Aorta (tissue), 5 donors: ENCODE measurements at places on chromosomes 11 and 22.
A peak's percentile ranks its signal among the peaks of the same experiment; 100 is the strongest.

GRCh38 chr11:85922367-85922766 lies 67.2 kb downstream of the CCDC83 start:
- no peak for DNase-seq

DNA sequence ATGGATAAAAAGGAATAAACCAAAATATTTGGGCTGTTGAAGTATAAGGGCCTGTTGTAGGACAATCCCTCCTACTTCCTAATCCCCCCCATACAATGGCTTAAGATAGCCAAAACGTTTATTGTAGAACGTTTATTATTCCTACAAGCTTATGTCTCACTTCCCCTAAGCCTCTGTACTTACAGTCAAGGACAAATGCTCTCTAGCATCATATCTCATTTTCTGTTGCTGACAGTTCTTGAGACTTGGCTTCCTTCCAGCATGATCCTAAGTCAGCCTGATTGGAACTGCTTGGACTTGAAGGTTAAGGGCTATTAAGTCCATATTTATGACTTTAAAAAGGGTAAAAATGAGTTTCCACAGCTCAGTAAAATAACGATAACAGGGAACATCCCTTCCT lies 8.8 kb downstream of the MISFA start:
- no peak for DNase-seq

DNA sequence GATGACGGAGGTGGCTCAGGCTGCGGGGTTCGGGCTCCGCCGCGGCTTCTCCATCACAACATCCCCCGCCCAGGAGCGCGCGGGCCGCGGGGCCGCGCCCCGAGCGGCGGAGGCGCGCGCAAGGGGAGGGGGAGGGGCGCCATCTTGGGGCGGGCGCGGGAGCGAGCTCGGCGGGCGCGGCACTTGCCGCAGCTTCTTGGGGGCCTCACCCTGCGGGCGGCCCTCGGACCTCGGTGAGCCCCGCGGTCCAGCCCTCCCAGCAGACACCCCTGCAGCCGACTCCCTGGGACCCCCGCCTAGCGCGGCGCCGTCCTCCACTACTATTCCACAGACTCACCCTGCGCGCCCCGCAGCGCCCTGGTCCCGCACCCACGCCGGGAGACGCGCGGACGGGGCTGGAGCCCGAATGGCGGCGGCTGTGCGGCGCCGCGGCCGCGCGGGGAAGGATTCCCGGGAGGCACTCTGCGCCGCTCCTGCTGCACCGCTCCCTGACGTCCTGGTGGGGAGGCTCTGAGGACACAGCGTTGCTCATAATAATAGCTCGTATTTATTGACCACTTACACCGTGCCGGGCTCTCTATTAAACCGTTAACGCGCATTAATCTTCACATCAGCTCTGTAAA lies at the start of gene APBB1:
Gene APBB1 (minus strand): TSS at position 86 of the 623 bp plus-strand sequence. CDS start 7,747 bp downstream, outside the sequence.
- peak; percentile 91 for DNase-seq

GRCh38 chr11:26188554-26188953 lies 143.4 kb upstream of the ANO3 start:
- DNase-seq = no peak

DNA sequence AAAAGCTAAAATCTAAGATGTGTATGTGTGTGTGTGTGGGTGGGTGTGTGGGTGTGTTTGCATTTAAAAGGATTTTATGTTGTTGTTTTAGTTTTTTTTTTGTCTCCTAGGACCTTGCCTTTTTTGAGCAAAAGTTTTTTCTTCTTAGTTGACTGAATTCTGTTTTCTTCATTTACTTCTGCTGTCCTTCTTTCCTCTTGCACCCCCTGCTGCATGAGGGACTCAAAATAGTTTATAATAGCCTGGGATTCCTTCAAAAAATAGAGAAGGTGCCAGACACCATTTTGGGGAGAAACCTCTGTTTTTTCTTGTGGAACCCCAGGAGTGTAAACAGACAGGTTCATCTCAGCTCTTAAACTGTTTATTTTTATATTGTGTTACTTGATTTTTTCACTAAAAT lies 817.7 kb downstream of the TBC1D22A start:
- no peak for DNase-seq

DNA sequence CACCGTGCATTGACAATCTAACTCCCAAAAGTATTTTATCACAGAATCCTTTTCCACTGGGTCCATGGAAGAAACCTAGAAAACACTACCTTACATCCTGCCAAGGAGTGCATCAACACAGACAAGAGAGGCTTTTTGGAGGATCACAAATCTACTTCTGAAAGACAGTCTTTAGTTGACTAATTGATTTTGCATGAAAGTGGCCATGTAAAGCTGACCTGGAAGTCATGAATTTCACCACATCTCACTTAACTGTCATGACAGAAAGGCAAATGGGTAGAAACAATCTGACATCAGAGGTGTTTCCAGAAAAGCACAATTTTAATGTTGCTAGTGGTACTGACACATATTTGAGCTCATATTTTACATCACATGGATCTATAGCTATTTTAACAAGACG lies 101.6 kb downstream of the FAM76B start:
- DNase-seq = no peak

DNA sequence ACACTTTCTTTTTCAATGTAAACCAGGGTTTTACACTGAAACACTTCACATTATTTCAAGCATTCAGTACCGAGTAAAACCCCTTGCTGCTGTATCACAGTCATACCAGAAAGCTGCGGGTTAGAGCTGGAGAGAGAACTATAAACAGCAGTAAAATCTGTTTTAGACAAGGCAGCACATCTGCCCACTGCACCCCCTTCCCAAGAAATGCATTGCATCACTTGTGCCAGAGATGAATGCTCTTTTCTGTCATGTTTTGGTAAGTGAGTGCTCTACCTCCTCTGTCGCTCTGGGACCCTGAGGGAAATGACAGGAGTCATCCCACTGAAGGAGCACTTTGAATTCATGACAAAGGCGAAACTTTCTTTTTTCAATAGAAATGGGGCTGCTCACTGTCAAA lies 107.2 kb downstream of the MAML2 start:
- no peak for DNase-seq

GRCh38 chr11:128624269-128625175 lies 37.2 kb upstream of the ETS1 start:
- DNase-seq = peak; percentile 46

- DNase-seq = no peak
Measured at GRCh38 chr22:36303874-36304273, 50.9 kb downstream of the APOL1 start.

- no peak for DNase-seq
Measured at GRCh38 chr11:129242855-129243254, 50.7 kb upstream of the ARHGAP32 start.

DNA sequence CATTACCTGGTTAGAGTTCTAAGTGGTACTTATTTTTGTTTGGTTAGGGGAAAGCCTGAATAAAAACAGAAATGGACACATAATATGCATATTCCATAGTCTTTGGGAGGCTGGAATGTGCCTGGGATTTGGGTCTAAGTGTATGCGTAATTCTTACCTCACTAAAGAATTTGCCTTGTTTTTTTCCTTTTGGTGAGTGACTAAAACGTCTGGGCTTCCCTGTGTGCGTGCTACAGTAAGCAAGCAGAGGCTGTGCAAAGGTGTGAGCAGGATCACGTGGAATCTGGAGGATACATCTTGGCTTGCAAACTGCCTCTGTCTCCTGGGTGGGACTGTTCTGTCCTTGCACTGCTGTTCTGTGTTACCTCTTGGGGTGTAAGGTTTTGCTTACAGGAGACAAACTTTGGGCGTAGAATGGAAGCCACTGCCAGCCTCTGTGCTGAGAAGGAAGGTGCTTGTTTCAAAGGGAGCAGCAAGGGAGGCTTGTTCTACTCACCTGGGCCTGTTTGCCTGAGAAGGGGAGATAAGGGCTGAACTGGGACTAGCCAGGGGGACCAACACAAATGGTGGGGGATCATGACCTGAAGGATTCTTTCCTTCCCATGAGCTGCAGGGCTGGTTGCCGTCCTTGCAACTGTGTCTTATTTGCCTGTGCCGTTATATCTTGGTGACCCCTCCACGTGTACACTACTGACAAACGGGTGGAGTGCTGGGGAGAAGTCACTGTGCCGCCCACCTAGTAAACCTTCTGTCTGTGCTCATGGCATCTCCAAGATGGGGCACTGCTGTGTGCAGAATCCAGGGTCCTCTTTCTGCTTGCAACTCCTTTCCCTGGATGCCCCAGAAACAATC lies 4.5 kb downstream of the NEAT1 start:
- DNase-seq = peak; percentile 81

GRCh38 chr11:105192115-105192514 lies 52.5 kb upstream of the CARD18 start:
- DNase-seq = no peak

DNA sequence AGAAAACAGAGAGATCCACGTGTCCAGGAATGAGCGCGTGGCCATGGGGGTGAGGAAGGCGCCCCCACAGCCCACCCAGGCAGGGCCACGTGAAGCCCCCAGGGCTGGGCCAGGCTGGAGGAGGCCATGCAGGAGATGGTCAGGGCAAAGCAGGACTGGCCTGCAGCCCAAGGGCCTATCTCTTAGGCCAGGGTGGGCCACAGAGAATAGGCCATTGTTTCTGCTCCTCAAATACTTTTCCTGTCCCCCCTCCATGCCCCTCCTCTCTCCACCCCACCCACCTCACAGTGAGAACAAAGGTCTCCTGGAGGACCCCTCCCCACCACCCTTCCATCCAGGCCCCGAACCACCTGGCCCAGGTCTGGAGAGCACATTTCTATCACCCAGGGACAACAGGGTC lies 8.3 kb upstream of the CDC42EP1 start:
- no peak for DNase-seq

- DNase-seq = no peak
Measured at GRCh38 chr11:3090096-3090901, 33.1 kb upstream of the CARS1 start.

GRCh38 chr11:8336356-8337129 lies 72.9 kb upstream of the LMO1 start:
- no peak for DNase-seq

GRCh38 chr11:36703055-36703404 lies 105.0 kb upstream of the RAG2 start:
- DNase-seq = no peak

DNA sequence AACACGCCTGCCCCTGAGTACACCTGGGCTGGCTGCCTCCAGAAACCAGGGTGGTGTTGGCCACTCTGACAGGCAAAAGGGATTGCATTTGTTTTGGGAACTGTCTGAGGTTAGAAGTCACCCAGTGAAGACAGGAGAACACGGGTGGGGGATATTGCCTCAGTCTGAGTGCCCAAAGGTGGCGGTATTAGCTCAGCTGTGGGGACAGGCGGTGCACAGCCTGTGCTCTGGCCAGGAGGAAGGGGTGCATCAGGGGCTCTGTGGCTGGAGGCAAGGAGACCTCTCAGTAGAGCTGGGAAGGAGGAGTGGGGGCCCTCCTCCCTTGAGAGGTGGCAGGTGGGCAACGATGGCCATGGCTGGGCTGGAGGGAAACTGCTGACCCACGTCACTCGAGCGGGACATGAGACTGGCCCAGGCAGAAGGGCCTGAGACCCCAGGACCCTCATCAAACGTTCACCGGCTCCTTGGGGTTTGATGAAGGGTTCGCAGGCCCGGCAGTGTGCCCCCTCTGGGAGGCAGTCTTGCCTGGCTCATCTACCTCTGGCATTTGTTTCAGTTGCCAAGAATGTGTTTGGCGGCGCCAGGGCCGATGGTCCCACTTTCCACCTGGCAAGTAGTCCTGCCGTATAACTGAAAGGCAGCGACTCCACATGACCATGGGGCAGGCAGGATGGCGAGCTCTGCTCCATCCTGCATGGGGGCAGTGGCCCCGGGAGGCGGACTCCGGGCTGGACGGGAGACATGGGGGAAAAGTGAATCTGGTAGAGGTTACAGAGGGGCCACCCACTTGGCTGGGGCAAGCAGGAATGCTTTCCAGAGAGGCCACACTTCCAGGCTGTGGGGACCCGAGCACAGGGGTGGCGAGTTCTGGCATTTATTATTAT lies 52.8 kb upstream of the SMIM38 start:
- DNase-seq = no peak

DNA sequence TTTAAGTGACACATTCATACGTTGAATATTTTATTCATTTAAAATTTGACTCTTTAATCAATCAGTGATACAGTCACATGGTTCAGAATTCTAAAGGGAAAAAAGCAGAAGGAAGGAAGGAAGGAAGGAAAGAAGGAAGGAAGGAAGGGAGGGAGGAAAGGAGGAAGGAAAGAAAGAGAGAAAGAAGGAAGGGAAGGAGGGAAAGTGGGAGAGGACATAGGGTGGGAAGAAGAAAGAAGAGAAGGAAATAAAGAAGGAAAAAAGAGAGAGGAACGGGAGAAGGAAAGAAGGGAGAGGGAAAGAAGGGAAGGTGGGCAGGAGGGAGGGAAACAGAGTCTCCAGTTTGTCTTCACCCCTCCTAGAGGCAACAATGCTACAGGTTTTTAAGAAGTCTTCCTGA lies 518.6 kb downstream of the MIAT start:
- DNase-seq = no peak

DNA sequence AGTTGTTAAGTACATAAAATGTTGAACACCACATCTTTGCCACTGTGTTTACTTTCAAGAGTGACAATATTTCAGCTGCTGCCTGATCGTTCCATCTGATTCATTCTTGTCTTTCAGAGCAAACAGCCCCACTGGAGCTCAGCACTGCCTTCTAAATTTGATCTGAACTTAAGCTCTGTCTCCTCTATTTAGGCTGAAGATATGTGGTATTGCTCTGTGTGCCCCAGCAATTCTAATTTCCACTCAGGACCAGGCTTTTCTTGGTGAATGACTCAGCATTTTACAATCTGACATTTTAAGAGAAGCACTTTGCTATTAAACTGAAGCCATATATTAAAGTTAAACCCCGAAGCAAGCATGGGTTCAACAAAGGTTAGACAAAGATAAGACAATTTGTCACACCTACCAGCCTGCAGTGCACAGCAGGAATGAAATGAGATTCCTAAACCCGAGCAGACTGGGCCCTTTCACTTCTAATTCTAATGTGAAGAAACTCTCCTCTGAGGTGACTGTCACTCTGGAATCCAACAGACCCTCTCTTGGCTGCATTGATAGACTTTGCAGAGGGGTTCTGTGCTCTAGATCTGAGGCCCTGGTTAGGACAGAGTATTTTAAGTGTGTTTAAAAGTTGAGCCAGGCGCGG lies 41.7 kb upstream of the PLET1 start:
- no peak for DNase-seq

GRCh38 chr11:130999086-130999485 lies 82.8 kb upstream of the SNX19 start:
- no peak for DNase-seq

- DNase-seq = no peak
Measured at GRCh38 chr22:22552630-22553029, 6.4 kb downstream of the PRAME start.

GRCh38 chr11:1397146-1397861 lies 7.6 kb downstream of the BRSK2 start:
- DNase-seq = no peak
